Stimulated activated CD4-positive, alpha-beta T cell treated with anti-CD3 and anti-CD28 coated beads, Interleukin-4, amount 100 ng/mL, for 24 hours (primary cell): ENCODE measurements at places on chromosomes 7 and 10.

DNA sequence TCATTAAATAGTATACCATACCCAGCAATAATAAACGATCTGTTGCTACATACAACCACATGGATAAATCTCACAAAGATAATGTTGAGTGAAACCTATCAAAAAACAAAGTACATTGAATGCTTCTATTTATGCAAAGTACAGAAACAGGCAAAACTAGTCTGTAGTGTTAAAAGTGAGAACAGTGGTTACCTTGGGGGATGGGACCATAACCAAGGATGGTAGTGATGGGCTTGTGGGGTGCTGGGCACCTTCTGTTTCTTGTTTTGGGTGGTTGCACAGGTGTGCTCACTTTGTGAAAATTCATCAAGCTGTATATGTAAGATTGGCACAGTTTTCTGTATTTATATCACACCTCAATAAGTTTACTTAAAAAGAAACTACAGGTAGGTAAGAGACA is 105.7 kb downstream of the ATE1 start:
- no peak for DNase-seq

GRCh38 chr7:111895049-111895448 is 311.1 kb downstream of the DOCK4 start:
- DNase-seq, result no peak

DNA sequence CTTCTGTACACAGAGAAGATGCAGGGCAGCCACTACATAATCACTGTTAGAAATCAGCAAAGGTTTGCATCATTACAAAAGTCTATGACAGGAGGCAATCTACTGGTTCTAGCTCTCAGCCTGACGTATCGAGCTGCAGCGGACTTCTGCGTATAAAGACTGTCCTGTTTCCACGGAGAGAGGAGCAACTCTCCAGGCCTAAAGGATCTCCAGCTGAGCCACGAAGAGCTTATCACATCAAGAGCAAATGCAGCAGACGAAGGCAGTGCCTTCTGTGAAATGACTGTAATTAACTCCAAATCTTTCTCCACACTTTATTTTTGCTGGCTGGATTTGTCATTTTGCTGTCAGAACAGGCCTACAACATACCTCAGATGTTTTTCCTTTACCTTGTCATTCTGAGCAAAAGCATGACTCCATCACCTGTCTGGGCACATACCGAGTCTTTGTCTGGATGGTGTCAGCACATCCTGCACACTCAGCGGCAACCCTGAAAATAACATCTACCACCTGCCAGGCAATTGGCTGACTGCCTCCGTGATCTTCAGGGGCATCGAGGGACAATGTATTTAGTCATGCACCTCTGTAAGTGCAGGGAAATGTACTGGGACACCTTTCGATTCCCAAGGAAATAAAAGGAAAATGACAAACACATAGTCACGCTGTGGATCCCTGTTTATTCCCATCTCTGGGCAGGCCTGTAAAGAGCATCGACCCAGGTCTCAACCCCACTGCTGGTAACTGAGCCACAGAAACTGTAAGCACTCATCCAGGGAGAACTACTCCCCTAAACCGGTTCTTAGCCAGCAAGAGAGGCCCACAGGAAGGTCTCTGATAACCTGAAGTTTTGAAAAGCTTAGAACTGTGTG is 26.3 kb upstream of the SH3PXD2A start:
- no peak for DNase-seq

DNA sequence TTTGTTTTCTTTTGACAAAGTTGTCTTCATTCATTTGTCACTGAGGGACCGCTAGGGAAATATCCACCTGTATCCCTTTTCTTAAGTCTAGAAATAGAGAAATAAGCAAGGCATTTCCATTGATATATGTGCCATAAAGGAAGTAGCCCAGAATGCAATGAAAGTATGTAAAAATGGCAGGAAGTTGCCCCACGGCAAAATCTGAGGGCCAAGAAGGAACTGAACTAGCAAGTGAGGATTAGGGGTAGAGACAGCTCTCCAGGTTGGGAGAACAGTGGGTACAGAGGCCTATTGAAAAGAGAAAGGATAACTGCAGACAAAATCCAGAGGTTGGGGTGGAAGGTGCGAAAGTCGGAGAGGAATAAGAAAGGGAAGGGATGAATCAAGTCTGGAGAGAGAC is 56.6 kb upstream of the TOMM7 start:
- no peak for DNase-seq

- no peak for DNase-seq
Measured at GRCh38 chr7:2050511-2050866, 182.3 kb downstream of the MAD1L1 start.

- DNase-seq, result no peak
Measured at GRCh38 chr10:87500646-87501048, 4.0 kb upstream of the MINPP1 start.

DNA sequence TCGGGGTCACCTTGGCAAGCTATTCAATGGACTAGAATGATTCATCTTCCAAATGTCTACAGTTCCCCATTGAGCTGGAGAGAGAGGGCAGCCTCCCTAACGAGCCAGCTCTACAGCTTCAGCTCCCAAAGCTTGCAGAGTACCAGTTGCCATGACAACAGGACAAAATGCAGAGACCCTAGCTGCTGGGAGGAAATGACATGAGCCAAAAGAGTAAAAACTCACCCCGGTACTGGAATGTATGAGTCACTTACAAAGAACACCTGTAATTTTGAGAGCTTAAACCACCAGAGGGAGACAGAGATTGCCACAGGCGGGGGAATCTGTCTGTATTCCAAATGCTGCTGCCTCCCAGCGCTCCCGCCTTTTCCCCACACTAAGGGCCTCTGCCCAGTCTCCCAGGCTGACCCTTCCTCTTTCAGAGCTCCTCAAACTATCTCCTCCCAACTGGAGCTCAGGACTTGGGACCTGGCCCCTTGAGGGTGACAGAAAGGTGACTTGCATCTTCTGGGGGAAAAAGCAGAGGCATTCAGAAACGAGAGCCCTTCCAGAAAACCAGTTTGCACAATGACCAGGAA is 95.5 kb downstream of the CUL2 start:
- peak; percentile 48 for DNase-seq

GRCh38 chr7:108253275-108254044 is 123.3 kb upstream of the LAMB4 start:
- no peak for DNase-seq

GRCh38 chr7:46811529-46811928 is 770.4 kb downstream of the TNS3 start:
- DNase-seq, result no peak

DNA sequence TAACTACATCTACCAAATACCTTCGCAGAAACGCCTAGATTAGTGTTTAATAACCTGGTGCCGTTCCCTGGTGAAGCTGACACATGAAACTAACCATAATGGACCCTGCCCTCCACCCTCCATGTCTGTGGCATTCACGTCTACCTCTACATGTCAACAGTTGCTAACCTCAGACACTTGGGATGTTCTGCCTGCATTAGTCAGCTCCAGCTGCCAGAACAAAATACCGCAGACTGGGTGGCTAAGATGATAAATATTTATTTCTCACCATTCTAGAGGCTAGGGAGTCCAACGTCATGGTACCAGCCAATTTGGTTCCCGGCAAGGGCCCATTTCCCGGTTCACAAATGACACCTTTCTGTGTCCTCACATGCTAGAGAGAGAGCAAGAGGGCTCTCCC is 118.5 kb upstream of the CHST15 start:
- no peak for DNase-seq

- no peak for DNase-seq
Measured at GRCh38 chr7:16055263-16055976, 365.9 kb downstream of the CRPPA start.

GRCh38 chr7:114973147-114973546 is 51.3 kb downstream of the MDFIC start:
- DNase-seq, result no peak

- DNase-seq, result no peak
Measured at GRCh38 chr10:99742701-99743100, 10.7 kb downstream of the CUTC start.

- DNase-seq, result no peak
Measured at GRCh38 chr7:133807624-133808492, 319.3 kb upstream of the LRGUK start.

DNA sequence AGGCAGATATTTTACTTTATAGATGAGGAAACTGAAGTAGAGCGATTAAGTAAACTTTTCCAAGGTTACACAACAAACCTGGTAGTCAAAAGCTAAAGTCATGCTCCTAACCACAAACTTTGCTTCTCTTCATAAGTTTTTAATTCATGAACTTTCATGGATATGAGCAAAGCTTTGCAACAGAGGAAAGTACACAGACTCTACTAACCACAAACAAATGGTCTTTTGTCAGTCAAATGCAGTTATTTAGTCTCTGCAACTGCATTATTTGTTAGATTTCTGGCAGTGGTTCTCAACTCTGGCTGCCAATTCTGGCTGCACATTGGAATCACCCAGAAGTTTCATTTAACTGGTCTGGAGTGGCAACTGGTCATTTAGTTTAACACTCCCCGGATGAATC is 140.6 kb upstream of the TMEM168 start:
- DNase-seq, result no peak

- DNase-seq, result no peak
Measured at GRCh38 chr7:28725911-28726310, 232.2 kb downstream of the TRIL start.

- peak; percentile 28 for DNase-seq
Measured at GRCh38 chr10:4034907-4035598, 250.0 kb upstream of the KLF6 start.

DNA sequence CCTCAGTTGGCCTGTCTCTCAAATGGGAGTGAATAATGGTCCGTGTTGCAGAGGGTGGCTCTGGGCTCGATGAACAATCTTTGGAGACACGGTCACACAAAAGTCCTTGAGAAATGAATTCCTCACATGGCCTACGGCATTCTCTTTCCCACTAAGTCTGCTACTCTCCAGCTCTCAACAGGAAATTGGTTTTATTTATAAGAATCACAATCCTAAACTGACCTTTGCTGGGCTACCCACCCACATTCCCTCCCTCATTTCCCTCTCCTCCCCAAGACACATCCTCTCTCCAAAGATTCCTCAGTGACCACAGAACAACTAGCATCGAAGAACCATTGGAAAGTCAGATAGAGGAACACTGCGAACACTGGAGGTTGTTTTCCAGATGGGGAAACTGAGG is 4.7 kb downstream of the AFAP1L2 start:
- DNase-seq, result no peak

- DNase-seq, result no peak
Measured at GRCh38 chr10:67936416-67936815, 52.0 kb downstream of the SIRT1 start.

DNA sequence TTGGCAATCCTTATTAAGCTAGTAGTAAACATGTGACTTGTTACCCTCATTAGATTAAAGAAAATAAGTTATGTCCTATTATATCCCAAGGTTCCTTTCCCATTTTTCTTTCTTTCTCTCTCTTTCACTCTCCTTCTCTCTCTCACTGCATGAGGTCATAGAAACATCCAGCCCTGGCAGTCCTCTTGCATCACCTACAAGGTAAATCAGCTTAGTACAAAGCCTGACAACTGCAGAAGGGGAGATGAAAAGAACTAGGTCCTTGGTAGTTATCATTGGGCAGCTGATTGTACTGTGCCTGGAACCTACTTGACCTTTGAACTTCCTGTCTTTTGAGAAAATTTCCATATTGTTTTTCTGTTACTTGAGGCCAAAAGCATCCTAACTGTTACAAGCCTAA is 307.9 kb upstream of the SP8 start:
- no peak for DNase-seq

- no peak for DNase-seq
Measured at GRCh38 chr10:34526186-34526585, 288.9 kb downstream of the PARD3 start.

- DNase-seq, result no peak
Measured at GRCh38 chr7:44898039-44898438, 12.7 kb upstream of the PURB start.

DNA sequence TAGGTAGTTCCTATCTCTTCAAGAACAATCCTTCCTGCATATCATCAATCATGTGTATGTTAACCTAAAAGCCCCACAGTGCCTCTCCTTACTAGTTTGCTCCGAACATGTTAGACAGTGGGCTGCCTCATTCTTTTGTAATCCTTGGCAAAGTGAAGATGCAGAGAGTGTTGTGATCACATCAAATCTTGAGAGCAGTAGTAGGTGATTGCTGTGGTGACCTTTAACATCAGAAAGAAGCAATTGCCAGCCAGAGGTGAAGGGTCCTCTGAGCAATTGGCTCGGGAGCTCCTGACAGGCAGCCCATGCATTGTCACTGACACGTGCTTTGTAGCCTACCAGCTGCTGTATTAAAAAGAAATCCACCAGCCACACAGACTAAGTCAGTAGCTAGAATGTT is 19.6 kb upstream of the GSTK1 start:
- DNase-seq, result no peak

- DNase-seq, result no peak
Measured at GRCh38 chr7:6482307-6482706, 34.6 kb upstream of the DAGLB start.

- DNase-seq, result no peak
Measured at GRCh38 chr7:111639934-111640333, 77.6 kb upstream of the IMMP2L start.

GRCh38 chr10:86899670-86900276 is 57.6 kb downstream of the MMRN2 start:
- DNase-seq, result peak; percentile 34

DNA sequence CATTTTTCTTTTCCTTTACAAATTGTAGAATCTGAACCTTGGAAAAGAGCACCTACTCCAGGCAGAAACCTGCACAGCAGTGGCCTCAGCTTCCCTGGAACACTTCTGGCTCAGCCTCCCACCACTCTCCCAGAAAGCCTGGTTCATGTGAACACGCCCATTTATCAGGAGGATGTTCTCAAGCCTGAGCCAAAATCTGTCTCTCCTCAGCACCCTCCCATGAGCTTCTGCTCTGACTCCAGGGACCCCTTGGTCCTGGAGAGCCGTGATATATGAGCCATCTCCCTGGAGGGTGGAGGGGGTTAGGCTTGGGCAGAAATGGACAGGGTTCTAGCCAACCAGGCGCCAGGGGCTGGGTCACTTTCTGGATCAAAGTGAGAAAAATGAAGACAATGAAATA is 10.1 kb downstream of the GDF2 start:
- no peak for DNase-seq

GRCh38 chr7:30420662-30421061 is 57.9 kb downstream of the NOD1 start:
- DNase-seq, result no peak

DNA sequence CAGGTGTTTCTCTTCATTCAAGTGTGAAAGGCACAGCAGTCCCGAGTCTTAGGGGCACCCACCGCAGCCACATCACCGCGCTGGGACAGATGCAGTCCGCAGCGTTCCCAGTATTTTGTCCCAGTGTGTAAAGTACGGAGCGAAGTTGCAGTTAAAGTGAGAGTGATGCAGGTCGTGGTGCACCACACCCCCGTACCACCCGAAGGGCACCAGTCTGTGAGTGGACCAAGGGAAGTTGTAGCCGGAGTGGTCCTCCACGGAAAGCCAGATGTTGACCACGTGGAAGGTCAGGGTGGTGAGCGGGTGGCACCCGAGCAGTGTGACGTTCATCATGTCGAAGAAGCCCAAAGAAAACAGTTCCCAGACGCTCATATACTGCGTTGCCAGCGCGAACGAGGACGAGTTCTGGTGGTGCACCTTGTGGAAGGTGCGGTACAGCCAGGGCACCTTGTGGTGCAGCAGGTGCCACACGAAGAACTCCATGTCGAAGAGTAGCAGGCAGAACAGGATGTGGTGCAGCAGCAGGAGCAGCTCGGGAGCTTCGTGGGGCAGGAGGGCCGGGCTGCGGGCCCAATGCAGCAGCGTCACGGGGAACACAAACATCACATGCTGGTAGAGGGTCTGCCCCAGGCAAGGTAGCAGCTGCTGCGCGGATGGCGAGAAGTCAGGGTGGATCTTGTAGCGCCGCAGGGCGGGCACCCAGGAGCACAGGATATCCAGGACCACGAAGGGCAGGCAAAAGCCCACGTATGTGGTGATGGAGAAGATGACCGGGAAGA is 526 bp downstream of the CH25H start:
- DNase-seq, result peak; percentile 24

GRCh38 chr10:70540089-70540788 is 61.7 kb downstream of the PALD1 start:
- DNase-seq, result peak; percentile 17
